Activated CD8-positive, alpha-beta memory T cell treated with anti-CD3 and anti-CD28 coated beads, Interleukin-2, amount 10 ng/mL, durations not matched to agents 7 days and 5 days (primary cell): ENCODE measurements at places on chromosomes 2 and 18. TPM values are rescaled to one million over a fixed set of nuclear protein-coding genes. Genes with fewer than 3 reads are reported as not detected.

- DNase-seq, result no peak
- no peak overlapping the region for H3K4me3 ChIP-seq
- peaks cover 29% of the 10 kb centered on the region for H3K27me3 ChIP-seq
- H3K36me3 ChIP-seq, result no peaks in the 10 kb centered on the region
- H3K27ac ChIP-seq, result no peak overlapping the region
Observed at GRCh38 chr2:219433666-219434467, 776 bp upstream of the SPEG start.

- no peaks in the 10 kb centered on the region for H3K36me3 ChIP-seq
- H3K27me3 ChIP-seq, result no peaks in the 10 kb centered on the region
- H3K4me3 ChIP-seq, result no peak overlapping the region
- H3K27ac ChIP-seq, result no peak overlapping the region
- DNase-seq, result no peak
- no peaks in the 10 kb centered on the region for H3K4me1 ChIP-seq
Observed at GRCh38 chr2:95266781-95267430, 7.3 kb upstream of the PROM2 start.

IL36RN gene
- not detected for total RNA-seq

DNA sequence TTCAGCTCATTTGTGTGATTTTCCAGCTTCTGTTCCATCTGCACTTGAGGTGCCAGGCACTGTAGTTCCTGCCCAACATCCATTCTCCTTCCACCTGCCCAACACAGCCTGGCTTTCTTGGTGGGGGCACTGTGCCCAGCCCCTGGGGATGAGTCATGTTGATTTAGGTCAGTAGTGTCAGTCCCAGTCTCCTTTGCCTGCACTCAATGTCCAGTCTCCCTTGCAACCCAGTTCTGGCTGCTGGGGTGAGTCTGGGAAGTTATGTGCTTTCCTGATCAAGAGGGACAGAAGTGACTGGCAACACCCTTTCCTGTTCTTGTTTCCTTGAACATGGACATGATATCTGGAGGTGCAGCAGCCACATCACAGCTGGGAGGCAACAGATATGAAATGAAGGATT, 1.5 kb upstream of the ASB18 start:
- H3K36me3 ChIP-seq, result no peaks in the 10 kb centered on the region
- no peak overlapping the region for H3K27ac ChIP-seq
- H3K27me3 ChIP-seq, result no peaks in the 10 kb centered on the region
- no peaks in the 10 kb centered on the region for H3K4me1 ChIP-seq
- no peak for DNase-seq
- no peak overlapping the region for H3K4me3 ChIP-seq

POTEJ gene
- not detected for total RNA-seq

GRCh38 chr2:80621656-80622055, 317.1 kb upstream of the LRRTM1 start:
- no peak overlapping the region for H3K27ac ChIP-seq
- H3K27me3 ChIP-seq, result no peaks in the 10 kb centered on the region
- H3K4me1 ChIP-seq, result no peaks in the 10 kb centered on the region
- H3K4me3 ChIP-seq, result no peak overlapping the region

RNMT gene
- total RNA-seq, result 35.5 TPM

DNA sequence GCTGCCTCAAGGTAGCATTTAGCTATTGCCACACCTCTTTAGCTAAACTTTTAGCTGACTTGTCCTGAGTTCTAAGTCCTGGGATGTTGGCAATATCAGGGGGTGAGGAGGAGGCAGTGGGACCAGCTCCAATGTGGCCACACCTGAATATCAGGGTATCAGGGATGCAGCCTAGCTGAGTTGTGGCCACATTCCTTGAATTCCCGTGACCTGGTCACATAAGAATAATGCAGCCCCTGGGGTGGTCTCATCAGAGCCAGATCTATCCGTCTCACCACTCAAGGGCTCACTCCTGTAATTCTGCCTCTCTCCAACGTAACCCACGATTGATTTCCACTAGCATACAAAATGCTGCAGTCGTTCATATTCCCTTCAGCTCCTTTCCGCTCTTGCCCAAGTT, 11.6 kb upstream of the TAF1B start:
- no peak overlapping the region for H3K4me3 ChIP-seq
- DNase-seq, result no peak
- H3K36me3 ChIP-seq, result no peaks in the 10 kb centered on the region

- H3K27ac ChIP-seq, result no peak overlapping the region
- DNase-seq, result no peak
- H3K4me1 ChIP-seq, result no peaks in the 10 kb centered on the region
- no peaks in the 10 kb centered on the region for H3K36me3 ChIP-seq
Observed at GRCh38 chr2:15734674-15735483, 143.2 kb downstream of the DDX1 start.

SCN9A gene
- total RNA-seq, result not detected

DNA sequence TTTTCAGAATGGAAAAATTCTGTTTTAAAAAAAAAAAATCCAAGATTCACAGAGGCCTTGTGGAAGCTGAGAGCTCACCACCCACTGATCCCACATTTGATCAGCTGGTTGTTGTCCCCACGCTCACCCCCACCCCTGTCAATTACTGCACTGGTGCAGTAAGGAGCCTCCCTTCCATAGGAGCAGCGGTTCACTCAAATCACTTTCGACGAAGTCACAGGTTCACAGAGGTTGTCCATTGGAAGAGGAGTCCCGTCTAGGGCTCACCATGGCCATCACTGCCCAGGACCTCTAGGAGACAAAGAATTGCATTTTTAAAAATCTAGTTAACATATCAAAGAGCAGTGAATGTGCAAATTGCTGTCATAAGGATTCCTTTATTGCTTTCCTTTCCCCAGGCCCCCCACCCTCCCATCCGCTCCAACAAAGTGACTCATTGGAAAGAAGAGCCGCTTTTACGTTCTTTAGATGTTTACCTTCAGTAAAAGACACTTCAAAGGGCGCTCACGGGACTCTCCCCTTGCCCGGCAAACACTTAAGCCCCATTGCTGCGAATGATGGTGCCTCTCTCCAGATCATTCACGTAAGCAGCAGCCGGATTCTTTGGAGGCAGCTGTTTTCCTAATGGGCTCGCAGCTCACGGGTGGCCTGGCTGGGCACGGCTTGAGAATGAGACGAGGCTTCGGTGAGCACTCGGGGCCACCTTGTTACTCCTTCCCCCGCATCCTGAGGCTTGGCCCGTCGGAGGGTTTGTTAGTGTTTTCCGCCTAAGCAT, 165.5 kb upstream of the SALL3 start:
- no peak overlapping the region for H3K27ac ChIP-seq
- no peak overlapping the region for H3K4me3 ChIP-seq
- no peaks in the 10 kb centered on the region for H3K4me1 ChIP-seq
- DNase-seq, result no peak
- peaks cover 13% of the 10 kb centered on the region for H3K27me3 ChIP-seq
- no peaks in the 10 kb centered on the region for H3K36me3 ChIP-seq

DNA sequence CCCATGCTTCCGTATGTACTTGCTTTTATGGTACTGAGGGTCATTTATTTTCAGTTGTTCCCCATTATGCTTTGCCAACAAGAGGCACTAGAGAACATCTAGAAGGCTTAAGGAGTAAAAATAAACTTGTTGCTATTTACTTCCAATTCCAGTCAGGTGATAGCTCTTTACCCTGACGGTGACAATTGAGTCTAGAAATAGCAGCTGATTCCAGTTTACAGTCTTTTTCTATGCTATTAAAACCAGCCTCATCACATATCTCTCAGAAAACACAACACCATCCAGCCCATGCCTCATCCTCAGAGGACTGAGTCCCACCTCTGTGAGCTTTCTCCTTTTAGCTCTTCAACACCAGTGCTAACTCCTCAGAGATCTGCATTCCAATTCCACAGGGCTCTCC, 327.0 kb downstream of the GPD2 start:
- H3K27ac ChIP-seq, result no peak overlapping the region
- H3K4me1 ChIP-seq, result no peaks in the 10 kb centered on the region
- peaks cover 5% of the 10 kb centered on the region for H3K27me3 ChIP-seq
- H3K4me3 ChIP-seq, result no peak overlapping the region

DNA sequence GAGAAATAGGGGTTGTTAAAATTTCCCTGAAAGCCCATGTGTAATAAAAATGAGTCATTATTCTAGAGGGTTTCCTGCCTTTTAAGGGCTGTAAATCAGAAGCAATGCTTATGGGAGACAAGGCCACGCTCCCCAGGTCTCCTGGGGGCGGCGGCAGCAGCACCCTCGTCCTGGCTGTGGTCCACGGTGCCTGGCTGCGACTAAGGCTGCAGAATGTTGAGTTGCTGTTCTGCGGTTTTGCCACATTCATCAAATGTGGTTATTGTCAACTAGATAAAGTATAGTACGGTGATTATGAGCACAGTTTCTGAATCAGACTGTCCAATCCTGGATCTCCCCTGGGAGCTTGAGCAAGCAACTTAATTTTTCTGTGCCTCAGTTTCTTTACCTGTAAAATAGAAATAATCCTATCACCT, 11.9 kb upstream of the AGFG1 start:
- H3K27me3 ChIP-seq, result no peaks in the 10 kb centered on the region
- peak; percentile 78 for DNase-seq
- H3K27ac ChIP-seq, result peak overlapping the region; percentile 17
- H3K4me3 ChIP-seq, result peak overlapping the region; percentile 4

POTEI gene
- total RNA-seq, result not detected

GRCh38 chr18:35490894-35491699, 6.7 kb downstream of the INO80C start:
- no peak for DNase-seq
- no peak overlapping the region for H3K27ac ChIP-seq
- H3K4me1 ChIP-seq, result peaks cover 6% of the 10 kb centered on the region
- no peaks in the 10 kb centered on the region for H3K27me3 ChIP-seq

DNA sequence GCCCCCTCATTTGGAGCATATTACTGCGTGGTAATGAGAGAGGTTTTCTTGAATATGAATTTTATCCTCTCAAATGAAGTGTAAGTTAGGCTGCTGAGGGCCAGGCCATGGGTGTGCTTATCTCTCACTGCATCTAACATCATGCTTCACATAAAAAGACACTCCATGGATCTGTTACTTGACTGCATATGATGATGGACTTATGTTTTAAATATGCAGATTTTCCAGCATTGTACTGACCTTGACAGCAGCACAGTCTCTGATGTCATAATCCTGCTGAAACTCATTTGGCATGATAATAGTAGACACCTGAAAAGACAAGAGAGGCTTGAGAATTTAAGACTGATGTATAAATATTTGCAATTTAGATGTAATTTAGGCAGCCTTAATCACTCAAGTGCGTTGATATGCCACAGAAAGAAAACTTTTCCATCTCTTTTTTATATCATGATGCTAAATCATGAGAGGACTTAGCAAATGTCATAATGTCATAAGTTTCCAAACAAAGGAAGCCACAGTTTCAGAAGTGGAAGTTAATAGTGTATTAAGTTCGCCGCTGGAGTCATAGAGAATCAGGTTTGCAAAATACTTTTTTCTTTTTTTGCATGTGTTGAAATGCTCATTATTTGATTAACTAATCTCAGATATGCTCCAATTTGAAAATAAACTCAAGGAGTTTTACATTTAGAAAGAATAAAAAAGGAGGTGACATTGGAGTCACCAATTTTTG, 62.7 kb upstream of the CD302 start:
- no peaks in the 10 kb centered on the region for H3K27me3 ChIP-seq
- H3K4me3 ChIP-seq, result no peak overlapping the region
- no peak for DNase-seq
- H3K4me1 ChIP-seq, result peaks cover 3% of the 10 kb centered on the region
- H3K36me3 ChIP-seq, result peaks cover 30% of the 10 kb centered on the region

- no peak overlapping the region for H3K4me3 ChIP-seq
- peaks cover 8% of the 10 kb centered on the region for H3K4me1 ChIP-seq
- DNase-seq, result no peak
Observed at GRCh38 chr2:201855356-201855755, 49.0 kb downstream of the CDK15 start.

- no peak overlapping the region for H3K27ac ChIP-seq
- no peak for DNase-seq
- no peaks in the 10 kb centered on the region for H3K36me3 ChIP-seq
- H3K4me1 ChIP-seq, result no peaks in the 10 kb centered on the region
- H3K27me3 ChIP-seq, result no peaks in the 10 kb centered on the region
Observed at GRCh38 chr2:188588235-188588634, 296.6 kb downstream of the GULP1 start.

ADCYAP1 gene
- not detected for total RNA-seq
